A375 (cell line): ENCODE measurements at places on chromosomes 1 and 21. TPM values are rescaled to one million over a fixed set of nuclear protein-coding genes. Genes with fewer than 3 reads are reported as not detected.

Gene H6PD
- total RNA-seq = 17.8 and 18.9 TPM in 2 replicates

Gene S1PR1
- total RNA-seq = 1.8 and 2.1 TPM in 2 replicates

Gene PGLYRP3
- total RNA-seq = not detected in 2 replicates

Gene DNALI1
- 0.41 TPM in 1 of 2 replicates, not detected in the other for total RNA-seq

Gene ZNHIT6
- total RNA-seq = 8.7 and 8.9 TPM in 2 replicates

Gene LINGO4
- total RNA-seq = not detected in 2 replicates

Gene MTMR11
- total RNA-seq = 4.0 and 4.6 TPM in 2 replicates

Gene MYOC
- total RNA-seq = not detected in 2 replicates

Gene ATP6V1G3
- not detected in 2 replicates for total RNA-seq

Gene CELA2B
- not detected in 2 replicates for total RNA-seq

Gene GIPC2
- total RNA-seq = not detected in 2 replicates

Gene BOLA1
- total RNA-seq = 3.7 and 6.8 TPM in 2 replicates

Gene FMO1
- not detected in 2 replicates for total RNA-seq

Gene LY9
- total RNA-seq = not detected in 2 replicates

Gene HMGB4
- not detected in 2 replicates for total RNA-seq

Gene FCGR3A
- not detected in 2 replicates for total RNA-seq

Gene CHAF1B
- total RNA-seq = 9.3 and 10.9 TPM in 2 replicates

Gene LDLRAD1
- not detected in 2 replicates for total RNA-seq

Gene ZBTB8A
- 1.5 TPM in 2 replicates for total RNA-seq

Gene FCGR1A
- total RNA-seq = not detected in 2 replicates

Gene LYPLAL1
- total RNA-seq = 15.9 and 23.7 TPM in 2 replicates

Gene LYPD8
- total RNA-seq = 0.56 TPM in 1 of 2 replicates, not detected in the other

Gene TNFRSF18
- total RNA-seq = not detected in 2 replicates

Gene PTPN7
- total RNA-seq = not detected in 2 replicates

Gene TBX15
- total RNA-seq = 0.27 TPM in 1 of 2 replicates, not detected in the other

Gene AMY2A
- not detected in 2 replicates for total RNA-seq

Gene NKAIN1
- 0.50 and 1.4 TPM in 2 replicates for total RNA-seq

Gene FMOD
- total RNA-seq = not detected in 2 replicates

Gene CAPZB
- 70.0 and 78.5 TPM in 2 replicates for total RNA-seq

Gene TFF3
- 0.40 and 2.5 TPM in 2 replicates for total RNA-seq

Gene CAP1
- total RNA-seq = 245 and 268 TPM in 2 replicates

Gene F3
- 3.3 and 9.2 TPM in 2 replicates for total RNA-seq

Gene REN
- 0.08 TPM in 1 of 2 replicates, not detected in the other for total RNA-seq

Gene OR6N1
- total RNA-seq = not detected in 2 replicates

Gene KRTAP19-7
- not detected in 2 replicates for total RNA-seq

Gene RGS13
- not detected in 2 replicates for total RNA-seq

Gene VWA5B1
- not detected in 2 replicates for total RNA-seq

Gene RNF186
- total RNA-seq = not detected in 2 replicates
